ENCODE measurements at places on chromosomes 5 and 9.

- H3K27ac ChIP-seq, result peak overlapping the region; percentile 52
- H3K4me1 ChIP-seq, result peaks cover 3% of the 10 kb centered on the region
- H3K4me3 ChIP-seq, result peak overlapping the region; percentile 20
- no peak for DNase-seq
- no peaks in the 10 kb centered on the region for H3K36me3 ChIP-seq
Observed at GRCh38 chr9:304519-305185, 90.0 kb downstream of the DOCK8 start.

DNA sequence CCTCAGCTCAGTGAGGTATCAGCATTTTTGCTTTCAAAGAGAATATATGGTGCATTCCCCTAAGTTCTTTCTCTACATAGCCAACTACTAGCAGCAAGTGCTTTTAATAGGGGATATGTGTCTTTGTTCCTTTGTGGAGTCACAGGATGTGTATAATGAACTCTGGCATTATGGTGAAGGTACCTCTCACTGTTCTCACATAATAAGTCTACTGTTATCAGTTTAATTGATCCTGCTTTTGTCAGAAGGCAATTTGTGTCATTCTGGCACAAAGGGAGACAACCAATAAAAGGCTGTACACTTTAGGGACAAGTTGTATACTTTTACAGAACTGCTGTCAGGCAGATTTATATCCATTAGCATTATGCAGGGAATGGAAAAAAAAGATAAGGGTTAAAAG lies 531.4 kb upstream of the RIOK2 start:
- no peak overlapping the region for H3K27ac ChIP-seq
- H3K36me3 ChIP-seq, result no peaks in the 10 kb centered on the region
- no peak for DNase-seq
- H3K4me1 ChIP-seq, result no peaks in the 10 kb centered on the region
- H3K4me3 ChIP-seq, result no peak overlapping the region
- no peaks in the 10 kb centered on the region for H3K27me3 ChIP-seq

- no peaks in the 10 kb centered on the region for H3K27me3 ChIP-seq
- H3K4me1 ChIP-seq, result peaks cover 10% of the 10 kb centered on the region
- peaks cover 69% of the 10 kb centered on the region for H3K36me3 ChIP-seq
Observed at GRCh38 chr9:127812936-127813675, 10.4 kb downstream of the FPGS start.

DNA sequence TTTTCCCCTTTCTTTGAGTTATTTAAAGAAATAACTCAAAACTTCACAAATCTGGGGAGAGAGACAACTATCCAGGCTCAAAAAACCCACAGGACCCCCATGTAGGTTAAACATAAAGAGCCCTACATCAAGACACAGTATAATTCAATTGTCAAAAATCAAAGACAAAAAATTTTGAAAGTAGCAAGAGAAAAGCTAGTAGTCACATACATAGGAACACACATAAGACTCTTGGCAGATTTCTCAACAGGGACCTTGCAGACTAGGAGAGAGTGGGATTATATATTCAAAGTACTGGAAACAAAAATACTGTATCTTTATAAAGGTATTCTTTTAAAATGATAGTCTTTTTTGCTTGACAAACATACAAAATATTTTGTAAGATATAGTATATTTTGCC lies 296.9 kb downstream of the OSTF1 start:
- H3K27me3 ChIP-seq, result no peaks in the 10 kb centered on the region
- H3K36me3 ChIP-seq, result no peaks in the 10 kb centered on the region
- no peak for DNase-seq

- no peak overlapping the region for H3K4me3 ChIP-seq
- no peaks in the 10 kb centered on the region for H3K4me1 ChIP-seq
- H3K27ac ChIP-seq, result no peak overlapping the region
- no peak for DNase-seq
Observed at GRCh38 chr5:30581198-30581935, 612.1 kb upstream of the CDH6 start.

DNA sequence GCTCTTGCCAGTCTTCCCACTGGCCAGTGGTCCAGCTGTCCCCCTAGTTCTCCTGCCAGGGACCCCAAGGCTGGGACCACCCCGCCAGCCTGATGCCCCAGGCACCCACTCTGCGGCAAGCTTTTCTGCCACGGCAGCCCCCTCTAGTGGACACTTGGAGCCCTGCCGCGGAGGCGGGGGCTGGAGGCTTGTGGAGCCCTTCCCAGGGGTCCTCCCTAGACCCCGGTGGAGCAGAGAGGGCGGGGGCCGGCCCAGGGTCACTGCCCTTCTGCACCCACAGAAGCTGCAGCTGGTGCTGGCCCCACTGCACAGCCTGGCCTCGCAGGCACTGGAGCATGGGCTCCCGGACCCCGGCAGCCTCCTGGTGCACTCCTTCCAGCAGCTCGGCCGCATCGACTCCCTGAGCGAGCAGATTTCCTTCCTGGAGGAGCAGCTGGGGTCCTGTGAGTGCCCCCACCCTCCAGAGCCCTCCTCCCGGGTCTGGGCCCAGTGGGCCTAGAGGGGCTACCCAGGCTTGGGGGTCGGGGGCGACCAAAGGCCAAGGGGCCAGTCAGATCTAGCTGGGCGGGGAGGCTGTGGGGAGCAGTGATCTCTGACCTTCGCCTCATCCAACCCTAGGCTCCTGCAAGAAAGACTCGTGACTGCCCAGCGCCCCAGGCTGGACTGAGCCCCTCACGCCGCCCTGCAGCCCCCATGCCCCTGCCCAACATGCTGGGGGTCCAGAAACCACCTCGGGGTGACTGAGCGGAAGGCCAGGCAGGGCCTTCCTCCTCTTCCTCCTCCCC lies 9.1 kb downstream of the EGFL7 start:
- H3K4me1 ChIP-seq, result peaks cover 3% of the 10 kb centered on the region
- H3K27ac ChIP-seq, result no peak overlapping the region
- peaks cover 39% of the 10 kb centered on the region for H3K36me3 ChIP-seq
- no peak for DNase-seq
- no peak overlapping the region for H3K4me3 ChIP-seq

GRCh38 chr5:170886210-170886894 lies 24.5 kb downstream of the RANBP17 start:
- H3K27me3 ChIP-seq, result no peaks in the 10 kb centered on the region
- no peak overlapping the region for H3K27ac ChIP-seq
- no peak overlapping the region for H3K4me3 ChIP-seq
- no peaks in the 10 kb centered on the region for H3K36me3 ChIP-seq
- H3K4me1 ChIP-seq, result no peaks in the 10 kb centered on the region
- DNase-seq, result no peak

- no peak overlapping the region for H3K4me3 ChIP-seq
- no peaks in the 10 kb centered on the region for H3K36me3 ChIP-seq
- H3K4me1 ChIP-seq, result no peaks in the 10 kb centered on the region
Observed at GRCh38 chr5:89584339-89584956, 701.5 kb upstream of the MEF2C start.

DNA sequence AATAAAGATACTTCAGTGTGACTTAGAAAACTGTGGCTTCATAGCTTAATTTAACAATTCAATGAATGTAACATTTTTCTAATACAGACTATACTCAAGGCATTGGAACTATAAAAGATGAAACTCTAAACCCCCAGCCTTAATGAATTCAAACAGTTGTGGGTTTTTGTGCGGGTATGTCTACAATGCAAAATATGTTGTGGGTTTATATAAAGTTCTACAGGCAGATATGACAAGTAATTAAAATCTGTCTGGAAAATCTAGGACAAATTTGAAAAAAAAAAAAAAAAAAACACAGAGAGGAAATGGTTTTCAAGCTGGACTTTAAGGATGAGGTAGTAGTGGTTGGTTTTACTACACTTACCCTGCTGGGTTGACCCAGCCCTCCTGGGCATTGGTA lies 467.5 kb upstream of the TLE4 start:
- H3K27me3 ChIP-seq, result no peaks in the 10 kb centered on the region
- H3K27ac ChIP-seq, result no peak overlapping the region
- no peak overlapping the region for H3K4me3 ChIP-seq
- H3K4me1 ChIP-seq, result no peaks in the 10 kb centered on the region
- no peak for DNase-seq

DNA sequence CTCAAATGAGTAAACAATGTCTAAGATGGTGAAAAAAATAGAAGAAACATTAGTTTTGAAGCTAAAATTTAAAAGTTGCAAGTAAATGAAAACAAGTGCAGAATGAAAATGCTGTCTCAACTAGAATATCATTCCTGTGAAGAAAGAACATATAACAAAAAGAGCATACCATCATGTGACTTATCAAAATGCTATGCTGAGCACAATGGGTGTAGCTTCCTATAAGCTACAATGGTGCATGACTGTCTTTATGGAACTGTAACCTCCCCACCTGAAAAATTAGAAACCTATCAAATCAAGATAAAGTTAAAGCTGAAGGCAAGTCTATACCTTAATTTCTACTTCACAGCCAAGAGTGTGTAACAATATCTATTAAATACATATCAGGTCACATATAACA lies 192.0 kb downstream of the AP3B1 start:
- H3K27ac ChIP-seq, result no peak overlapping the region
- no peaks in the 10 kb centered on the region for H3K27me3 ChIP-seq
- no peak for DNase-seq
- H3K4me3 ChIP-seq, result no peak overlapping the region
- H3K36me3 ChIP-seq, result peaks cover 23% of the 10 kb centered on the region
- no peaks in the 10 kb centered on the region for H3K4me1 ChIP-seq

- no peaks in the 10 kb centered on the region for H3K36me3 ChIP-seq
- H3K4me1 ChIP-seq, result no peaks in the 10 kb centered on the region
- H3K4me3 ChIP-seq, result no peak overlapping the region
- H3K27me3 ChIP-seq, result no peaks in the 10 kb centered on the region
- no peak for DNase-seq
Observed at GRCh38 chr5:145898171-145898570, 25.4 kb upstream of the GRXCR2 start.

- no peak overlapping the region for H3K4me3 ChIP-seq
- H3K36me3 ChIP-seq, result no peaks in the 10 kb centered on the region
- DNase-seq, result no peak
- H3K27me3 ChIP-seq, result no peaks in the 10 kb centered on the region
Observed at GRCh38 chr5:33148076-33148513, 292.7 kb upstream of the TARS1 start.

DNA sequence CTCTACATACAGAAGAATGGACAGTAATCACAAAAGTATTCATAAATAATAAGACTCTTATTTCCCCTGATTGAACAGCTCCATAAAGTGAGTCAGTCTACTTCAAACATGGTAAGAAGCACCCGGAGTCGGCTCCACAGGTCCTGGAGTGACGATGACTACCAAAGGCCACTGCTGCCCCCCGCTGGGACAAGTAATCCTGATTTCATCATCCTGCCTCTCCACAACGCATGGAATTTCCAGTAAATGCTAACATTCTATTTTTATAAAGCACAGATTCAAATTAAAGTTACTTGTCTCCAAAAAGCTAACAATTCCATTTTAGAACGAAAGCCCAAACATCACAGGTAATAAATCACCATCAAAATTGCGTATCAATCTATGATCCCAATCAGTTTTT lies 16.2 kb downstream of the ATPSCKMT start:
- no peak overlapping the region for H3K27ac ChIP-seq
- no peaks in the 10 kb centered on the region for H3K27me3 ChIP-seq
- DNase-seq, result no peak
- H3K4me3 ChIP-seq, result no peak overlapping the region
- H3K4me1 ChIP-seq, result no peaks in the 10 kb centered on the region
- H3K36me3 ChIP-seq, result peaks cover 18% of the 10 kb centered on the region

- no peaks in the 10 kb centered on the region for H3K4me1 ChIP-seq
- no peak overlapping the region for H3K27ac ChIP-seq
Observed at GRCh38 chr5:165521816-165522610, 2016.6 kb downstream of the MAT2B start.

DNA sequence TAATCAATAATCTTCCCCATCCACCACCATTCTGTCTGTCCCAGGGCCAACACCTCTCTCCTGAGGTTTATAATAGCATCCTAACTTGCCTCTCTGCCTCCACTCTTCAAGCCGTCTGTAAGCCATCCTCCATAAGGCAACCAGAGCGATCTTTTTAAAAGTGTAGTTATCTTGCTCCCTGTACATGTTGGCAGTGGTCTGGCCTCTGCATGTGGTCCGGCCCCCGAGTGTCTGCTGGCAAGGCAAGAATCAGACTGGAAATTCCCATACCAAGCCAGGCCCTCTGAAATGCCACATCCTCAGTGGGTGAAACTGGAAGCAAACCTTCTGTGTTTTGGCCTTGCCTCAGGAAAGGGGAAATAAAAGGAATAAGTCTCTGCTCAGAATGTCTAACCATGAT lies 17.0 kb downstream of the TTLL11 start:
- H3K27ac ChIP-seq, result no peak overlapping the region
- H3K27me3 ChIP-seq, result no peaks in the 10 kb centered on the region
- no peaks in the 10 kb centered on the region for H3K4me1 ChIP-seq
- no peak overlapping the region for H3K4me3 ChIP-seq

DNA sequence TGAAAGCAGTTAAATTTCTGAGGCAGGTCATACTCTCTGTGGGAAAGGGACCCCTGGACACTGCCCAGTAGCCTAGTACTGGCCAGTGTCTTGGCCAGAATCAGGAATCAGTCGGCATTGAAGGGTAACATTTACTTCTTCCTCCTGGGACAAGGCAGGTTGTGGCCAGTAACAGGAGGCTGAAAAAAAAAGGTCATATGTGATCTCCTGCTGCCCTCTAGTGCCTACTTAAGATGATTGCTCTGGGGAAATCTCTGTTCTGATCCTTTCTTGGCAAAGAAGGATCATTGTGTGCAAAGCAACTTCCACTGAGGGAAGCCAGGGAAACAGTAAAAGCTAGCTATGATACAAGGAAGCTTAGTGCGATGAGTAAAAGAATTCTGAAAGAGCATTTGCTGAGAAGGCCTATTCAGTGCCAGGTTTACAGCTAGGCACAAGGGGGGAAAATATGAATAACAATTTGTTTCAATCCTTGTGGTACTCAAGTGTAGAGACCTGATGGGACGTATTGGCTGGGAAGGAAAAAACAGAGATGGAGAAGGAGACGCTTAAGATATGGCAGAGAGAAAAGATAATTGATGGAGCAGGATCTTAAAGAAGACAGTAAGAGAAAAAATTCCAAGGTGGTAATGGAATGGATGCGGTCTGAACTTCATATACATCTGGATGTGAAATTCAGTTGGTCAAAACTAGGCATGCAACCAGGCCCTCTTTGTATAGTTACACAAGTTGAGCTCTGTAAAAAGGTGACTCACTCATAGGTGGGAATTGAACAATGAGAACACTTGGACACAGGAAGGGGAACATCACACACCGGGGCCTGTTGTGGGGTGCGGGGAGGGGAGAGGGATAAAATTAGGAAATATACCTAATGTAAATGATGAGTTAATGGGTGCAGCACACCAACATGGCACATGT lies 25.8 kb upstream of the TRIM32 start:
- H3K4me3 ChIP-seq, result no peak overlapping the region
- no peak overlapping the region for H3K27ac ChIP-seq
- peaks cover 3% of the 10 kb centered on the region for H3K4me1 ChIP-seq
- no peaks in the 10 kb centered on the region for H3K36me3 ChIP-seq
- no peak for DNase-seq

DNA sequence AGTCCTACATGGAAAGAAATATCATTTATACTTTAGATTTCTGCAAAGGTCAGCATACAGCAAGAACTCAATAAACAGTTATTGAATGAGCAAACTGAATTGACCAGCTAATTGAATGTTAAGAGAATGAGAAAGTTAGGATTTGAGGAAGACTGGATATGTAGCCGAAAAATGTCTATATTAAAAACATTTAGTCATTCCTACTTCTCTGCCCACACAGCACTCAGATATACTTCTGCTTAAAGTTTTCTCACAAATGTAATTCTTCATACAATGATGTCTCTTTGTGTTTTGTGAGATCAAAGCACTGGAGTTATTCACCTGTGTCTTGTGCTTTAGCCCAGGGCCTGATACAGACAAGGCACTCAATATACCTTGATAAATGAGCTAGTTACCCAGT lies 188.6 kb downstream of the PARP8 start:
- no peak overlapping the region for H3K27ac ChIP-seq
- no peak overlapping the region for H3K4me3 ChIP-seq
- no peak for DNase-seq
- H3K36me3 ChIP-seq, result no peaks in the 10 kb centered on the region

- H3K4me3 ChIP-seq, result no peak overlapping the region
- no peak overlapping the region for H3K27ac ChIP-seq
- H3K27me3 ChIP-seq, result no peaks in the 10 kb centered on the region
- H3K4me1 ChIP-seq, result peaks cover 20% of the 10 kb centered on the region
Observed at GRCh38 chr5:75566710-75567309, 44.4 kb upstream of the ANKDD1B start.

Measured in suprapubic skin (tissue), 4 donors.